Right renal pelvis (tissue), 4 donors: ENCODE measurements at places on chromosomes 5 and 9.

GRCh38 chr5:1666812-1667588 is 132.6 kb downstream of the MRPL36 start:
- DNase-seq: peak; percentile 39

DNA sequence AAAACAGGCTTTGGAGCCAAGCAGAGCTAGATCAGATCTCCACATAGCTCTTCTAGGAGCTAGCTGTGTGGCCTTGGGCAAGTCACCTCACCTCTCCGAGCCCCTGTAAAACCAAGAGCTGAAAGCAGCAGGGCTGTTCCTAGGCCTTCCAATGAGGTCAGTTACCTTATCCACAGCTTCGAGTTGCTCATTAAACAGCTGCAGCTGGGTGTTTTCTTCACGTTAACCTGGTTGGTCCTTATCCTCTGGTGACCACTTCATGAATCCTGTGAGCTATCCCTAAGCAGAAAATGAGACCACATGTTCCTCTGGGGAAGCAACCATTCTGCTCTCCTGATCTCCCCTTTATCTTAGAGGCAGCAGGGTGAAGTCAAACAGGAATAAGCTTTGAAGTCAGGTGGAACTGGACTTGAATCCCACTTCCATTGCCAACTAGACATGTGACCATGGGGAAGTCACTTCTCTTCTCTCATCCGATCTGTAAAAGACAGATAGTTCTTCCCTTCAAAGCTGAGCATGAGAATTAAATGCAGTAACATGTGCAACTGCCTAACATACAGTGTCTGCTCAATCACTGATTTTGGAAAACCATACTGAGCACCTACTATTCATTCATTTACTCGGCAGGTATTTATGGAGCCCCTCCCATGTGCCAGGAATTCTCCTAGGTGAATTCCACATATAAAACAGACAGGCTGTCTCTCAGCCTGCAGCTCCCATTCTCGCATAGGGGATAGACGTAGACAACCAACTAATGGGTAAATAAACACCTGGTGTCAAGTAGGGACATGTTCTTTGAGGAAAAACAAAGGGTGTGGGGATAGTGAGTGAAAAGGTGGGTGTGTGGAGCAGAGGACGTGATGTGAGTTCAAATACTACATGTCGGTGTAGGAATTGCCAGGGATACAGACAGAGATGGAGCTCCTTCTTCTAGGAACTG is 111.7 kb upstream of the BOD1 start:
- DNase-seq: no peak

- no peak for DNase-seq
These were observed 10.6 kb upstream of the PPP1R26 start for GRCh38 chr9:135468854-135469521.

GRCh38 chr9:73892335-73892734 is 604.8 kb upstream of the RORB start:
- DNase-seq: no peak

DNA sequence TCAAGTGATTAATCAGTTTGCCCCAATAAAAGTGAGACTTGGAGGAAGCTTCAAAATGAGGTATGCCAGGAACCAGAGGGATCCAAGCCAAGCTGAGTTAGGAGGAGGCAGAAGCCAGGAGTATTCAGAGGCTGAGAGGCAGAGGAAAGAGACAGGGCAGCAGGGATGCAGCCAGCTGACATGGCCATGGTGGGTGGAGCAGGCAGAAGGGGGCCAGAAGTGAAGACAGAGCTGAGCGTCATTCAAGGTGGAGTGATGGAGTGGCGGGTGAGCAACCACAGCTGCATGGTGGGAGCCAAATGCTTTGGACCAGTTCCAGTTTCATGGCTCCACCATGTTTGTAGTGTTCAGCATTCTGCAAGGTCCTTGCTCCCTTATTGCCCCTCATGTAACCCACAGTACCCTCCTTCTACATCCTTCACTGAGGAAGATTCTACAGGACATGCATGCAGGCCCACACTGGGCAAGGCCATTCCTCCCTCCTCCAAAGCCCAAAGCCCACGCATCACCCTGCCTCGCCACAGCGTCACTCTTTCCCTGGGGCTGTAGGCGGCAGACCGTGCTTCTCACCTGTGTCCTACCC is 100.6 kb downstream of the FSTL4 start:
- no peak for DNase-seq

GRCh38 chr5:138105709-138106108 is 21.9 kb downstream of the WNT8A start:
- no peak for DNase-seq

DNA sequence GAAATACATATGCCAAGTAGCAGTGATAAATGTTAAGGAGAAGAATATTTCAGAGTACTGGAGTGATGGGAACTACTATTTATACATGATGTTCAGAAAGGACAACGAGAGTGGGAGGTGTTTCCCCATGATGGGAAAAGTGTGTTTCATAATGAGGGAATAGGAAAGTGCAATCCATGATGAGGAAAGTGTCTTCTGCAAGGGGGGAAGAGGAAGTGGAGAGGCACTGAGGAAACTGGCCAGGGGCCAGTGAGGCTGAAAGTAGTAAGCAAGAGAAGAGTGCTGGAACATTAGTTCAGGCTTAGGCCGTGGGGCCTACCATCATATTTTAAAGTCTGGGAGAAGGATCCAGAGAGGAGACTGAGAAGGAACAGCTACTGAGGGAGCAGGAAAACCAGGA is 327.2 kb downstream of the SLF1 start:
- no peak for DNase-seq

DNA sequence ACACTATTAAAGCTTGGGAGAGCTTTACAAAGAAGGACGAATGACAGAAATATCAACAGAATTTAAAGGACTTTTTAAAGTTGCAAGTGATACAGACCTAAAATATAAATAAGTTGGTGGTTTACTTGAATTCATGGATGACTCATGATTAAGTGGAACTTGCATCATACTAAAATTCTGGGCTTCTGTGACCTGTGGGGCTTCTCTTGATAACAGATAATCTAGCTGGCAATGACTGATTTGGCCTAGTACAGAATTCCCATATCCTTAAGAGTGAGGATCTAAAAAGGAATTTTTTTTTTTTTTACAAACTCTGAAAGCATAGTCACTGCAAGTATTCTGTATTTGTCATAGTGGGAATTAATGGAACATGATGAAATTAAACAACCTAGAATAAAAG is 543.7 kb upstream of the SGCD start:
- DNase-seq: no peak

DNA sequence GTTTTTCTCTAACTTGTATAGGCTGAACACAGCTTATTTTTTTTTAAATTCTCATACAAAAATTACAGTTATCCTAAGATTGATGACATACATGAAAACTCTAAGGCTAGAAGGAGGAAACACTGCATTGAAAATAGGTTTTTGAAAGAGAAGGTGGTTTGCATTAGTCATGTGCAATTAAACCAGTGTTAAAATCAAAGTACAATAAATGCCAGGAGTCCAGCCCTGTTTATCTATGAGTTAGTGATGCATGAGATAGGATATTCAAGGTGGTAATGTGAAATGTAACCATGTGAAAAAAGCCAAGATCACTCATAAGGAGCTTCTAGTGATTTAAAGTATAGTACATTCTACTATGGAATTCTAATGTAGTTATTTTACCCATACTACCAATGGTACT is 444.9 kb upstream of the CYLC2 start:
- no peak for DNase-seq

GRCh38 chr5:122030251-122030650 is 47.8 kb downstream of the LOX start:
- DNase-seq: no peak

- no peak for DNase-seq
These were observed 403.0 kb downstream of the ZNF608 start for GRCh38 chr5:124343451-124343867.

DNA sequence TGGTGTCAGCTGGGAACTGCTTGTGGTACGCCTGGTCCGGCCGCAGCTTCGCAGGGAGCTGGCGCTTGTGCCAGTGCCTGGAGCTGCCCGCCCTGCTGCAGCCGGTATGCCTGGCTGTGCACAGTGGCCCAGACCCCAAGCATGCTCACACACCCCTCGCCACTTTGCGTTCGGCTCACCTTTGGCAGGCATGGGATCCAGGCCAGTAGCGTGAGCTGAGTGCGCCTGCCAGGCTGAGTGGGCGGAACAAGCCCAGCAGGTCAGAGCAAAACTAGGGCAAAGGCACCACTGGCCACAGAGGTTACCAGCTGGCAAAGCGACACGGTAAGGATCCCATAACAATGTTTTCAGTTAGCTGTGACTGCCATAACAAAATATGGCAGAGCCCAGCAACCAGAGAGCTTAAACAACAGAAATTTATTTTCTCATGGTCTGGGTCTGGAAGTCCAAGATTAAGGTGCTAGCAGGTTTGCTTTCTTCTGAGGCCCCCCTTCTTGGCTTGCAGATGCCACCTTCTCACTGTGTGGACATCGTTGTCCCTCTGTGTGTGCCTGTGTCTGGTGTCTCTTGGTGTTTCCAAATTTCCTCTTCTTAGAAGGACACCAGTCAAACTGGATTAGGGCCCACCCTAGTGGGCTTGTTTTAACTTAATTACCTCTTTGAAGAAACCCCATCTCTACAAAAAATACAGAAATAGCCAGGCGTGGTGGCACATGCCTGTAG is 61.6 kb downstream of the PSAT1 start:
- no peak for DNase-seq

GRCh38 chr9:23686257-23686656 is 139.8 kb downstream of the ELAVL2 start:
- DNase-seq: no peak

DNA sequence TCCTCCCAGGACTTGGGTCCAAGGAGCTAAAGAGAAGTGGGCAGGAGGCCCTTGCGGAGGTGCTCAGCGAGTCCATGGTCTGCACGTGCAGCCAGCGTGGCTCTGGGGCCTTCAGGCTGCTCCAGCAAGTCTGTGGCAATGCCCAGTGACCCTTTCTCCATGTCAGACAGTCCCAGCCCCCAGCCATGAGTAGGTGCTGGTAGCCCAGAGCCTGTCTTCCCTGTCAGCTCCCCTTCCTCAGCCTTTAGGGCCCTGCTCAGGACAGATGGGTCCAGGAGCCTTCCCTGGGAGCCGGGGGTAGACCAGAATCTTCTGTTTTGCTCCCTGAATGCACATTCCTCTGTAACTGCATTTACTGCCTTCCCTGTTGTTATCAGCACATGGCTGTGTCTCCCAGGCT is 147.2 kb upstream of the IRX2 start:
- no peak for DNase-seq

GRCh38 chr5:172059661-172060100 is 53.2 kb upstream of the FBXW11 start:
- no peak for DNase-seq

DNA sequence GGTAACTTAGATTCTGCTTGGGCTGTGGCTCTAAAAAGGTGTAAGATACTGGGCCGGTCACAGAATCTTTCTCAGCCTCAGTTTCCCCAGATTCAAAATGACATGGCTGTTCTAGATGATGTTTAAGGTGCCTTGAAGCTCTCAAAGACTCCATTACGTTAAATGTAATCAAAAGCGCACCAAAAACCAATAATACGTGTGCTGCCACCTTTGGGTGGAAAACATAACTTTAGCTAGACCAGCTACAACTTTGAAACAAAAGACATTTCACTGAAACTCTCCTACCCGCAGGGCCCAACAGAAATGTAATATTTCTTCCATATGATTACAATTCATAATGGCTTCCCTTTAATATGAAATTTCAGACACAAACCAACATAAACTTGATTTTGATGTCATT is 35.0 kb upstream of the PCSK5 start:
- no peak for DNase-seq

DNA sequence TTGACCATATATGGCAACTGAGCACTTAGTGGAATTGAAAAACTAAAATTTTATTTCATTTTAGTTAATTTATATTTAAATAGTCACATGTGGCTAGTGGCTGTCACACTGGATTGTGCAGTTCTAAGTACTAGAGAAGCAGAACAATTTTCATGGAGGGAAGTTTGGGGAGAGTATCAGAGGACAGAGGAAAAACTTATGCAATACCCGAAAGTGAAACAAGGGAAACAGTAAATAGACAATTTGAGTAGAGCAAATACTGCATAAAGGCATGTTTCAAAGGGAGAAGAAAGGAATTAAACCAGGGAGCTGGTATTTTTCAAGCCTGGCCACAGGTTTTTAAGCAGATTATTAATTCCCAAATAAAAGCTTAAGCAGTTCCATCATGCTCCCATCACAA is 590.5 kb upstream of the RORB start:
- DNase-seq: no peak

- DNase-seq: no peak
These were observed 8.5 kb upstream of the TMEM268 start for GRCh38 chr9:114602620-114603019.

- DNase-seq: no peak
These were observed 7.9 kb downstream of the NTMT1 start for GRCh38 chr9:129633848-129634247.

DNA sequence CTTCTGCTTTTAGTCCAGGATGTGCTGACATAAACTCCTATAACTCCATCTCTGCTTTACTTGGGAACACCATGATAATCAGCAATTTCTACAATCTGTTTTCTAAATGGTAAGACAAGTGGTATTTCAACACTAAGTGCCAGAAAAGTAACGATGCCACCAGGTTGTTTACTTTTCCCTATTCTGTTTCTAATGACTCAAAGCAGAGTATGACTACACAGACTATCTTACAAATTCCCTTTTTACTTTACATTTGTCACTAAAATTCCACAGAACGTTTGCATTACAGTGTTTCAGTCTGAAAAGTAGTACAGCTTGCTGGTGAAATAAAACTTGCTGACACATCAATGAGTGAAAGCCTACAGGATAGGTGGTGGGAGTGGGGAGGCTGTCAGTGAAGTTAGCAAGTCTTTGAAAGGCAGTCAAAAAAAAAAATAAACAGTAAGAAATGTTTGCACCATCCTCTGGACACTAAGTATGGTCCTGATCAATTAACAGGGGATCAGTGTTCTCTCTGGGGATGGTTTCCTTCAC is 186.5 kb downstream of the LURAP1L start:
- no peak for DNase-seq

DNA sequence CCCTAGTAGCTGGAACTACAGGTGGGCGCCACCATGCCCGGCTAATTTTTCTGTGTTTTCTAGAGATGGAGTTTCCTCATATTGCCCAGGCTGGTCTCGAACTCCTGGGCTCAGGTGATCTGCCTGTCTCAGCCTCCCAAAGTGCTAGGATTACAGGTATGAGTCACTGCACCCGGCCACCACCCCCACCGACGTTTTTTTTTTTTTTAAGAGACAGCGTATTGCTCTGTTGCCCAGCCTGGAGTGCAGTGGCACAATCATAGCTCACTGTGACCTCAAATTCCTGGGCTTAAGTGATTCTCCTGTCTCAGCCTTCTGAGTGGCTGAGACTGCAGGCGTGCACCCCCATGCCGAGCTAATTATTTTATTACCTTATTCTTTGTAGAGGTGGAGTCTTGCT is 38.2 kb downstream of the WDR70 start:
- no peak for DNase-seq

GRCh38 chr5:143496943-143497342 is 93.5 kb upstream of the NR3C1 start:
- no peak for DNase-seq
